Kidney glomerular epithelial cell (primary cell): ENCODE measurements at places on chromosomes 11 and 22.
A peak's percentile ranks its signal among the peaks of the same experiment; 100 is the strongest.

GRCh38 chr11:61446211-61446651 is 16.3 kb downstream of the SDHAF2 start:
- peak; percentile 91 for DNase-seq

DNA sequence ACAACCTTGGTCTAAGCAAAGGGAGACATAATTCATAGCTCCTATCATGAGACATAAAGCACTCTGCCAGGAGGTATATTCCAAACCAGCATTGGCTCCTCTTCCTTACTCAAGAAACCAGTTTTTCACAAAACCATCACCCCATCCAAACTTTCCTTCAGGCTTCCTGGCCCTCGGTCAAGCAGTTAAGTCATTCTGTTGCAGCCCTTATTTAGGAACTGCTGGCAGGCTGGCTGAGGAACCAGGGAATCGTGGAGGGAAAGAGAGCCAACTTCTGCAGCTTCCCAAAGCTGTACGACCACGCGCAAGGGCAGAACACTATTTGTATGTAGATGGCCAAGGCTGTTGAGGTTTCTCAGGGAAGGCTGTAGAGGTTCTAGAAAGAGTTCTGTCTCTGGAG is 680 bp downstream of the IFT46 start:
- no peak for DNase-seq

- DNase-seq: peak; percentile 28
These were observed 3.8 kb upstream of the OR5A2 start for GRCh38 chr11:59429924-59430516.

DNA sequence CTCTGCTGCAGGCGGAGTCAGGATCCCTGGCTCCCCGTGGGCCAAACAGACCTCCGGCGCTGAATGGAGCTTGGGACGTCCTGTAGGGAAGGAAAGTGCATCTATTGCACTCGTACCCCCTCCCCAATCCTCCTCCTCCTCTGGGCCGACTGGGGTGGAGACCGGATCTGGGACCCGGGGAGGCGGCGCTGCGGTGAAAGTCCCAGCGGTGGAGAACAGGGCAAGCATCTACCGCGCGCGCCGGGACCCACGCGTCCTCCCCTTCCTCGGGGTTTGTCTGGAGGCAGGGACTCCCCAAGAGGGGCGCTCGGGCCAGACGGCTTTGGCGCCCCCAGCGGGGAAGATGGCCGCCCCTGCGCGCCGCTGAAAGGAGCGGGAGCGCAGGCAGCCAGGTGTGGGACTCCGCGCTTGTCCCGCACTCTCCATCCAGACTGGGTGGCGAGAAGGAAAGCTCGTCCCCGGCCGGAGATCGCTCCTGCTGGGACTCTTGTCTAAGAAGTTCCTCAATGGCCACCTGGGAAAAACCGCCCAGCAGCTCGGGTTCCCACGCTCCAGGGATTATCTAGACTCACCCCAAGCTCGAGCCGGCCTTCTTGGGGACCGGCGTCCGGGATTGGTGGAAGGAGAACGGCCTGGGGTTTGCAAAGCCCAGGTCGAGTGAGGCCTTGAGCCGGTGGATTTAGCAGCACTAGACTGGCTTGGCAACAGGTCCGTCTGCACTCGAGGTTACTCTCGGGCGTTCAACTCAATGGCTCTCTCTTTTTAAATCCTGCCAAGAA is 718 bp downstream of the FADS2 start:
- DNase-seq: no peak

DNA sequence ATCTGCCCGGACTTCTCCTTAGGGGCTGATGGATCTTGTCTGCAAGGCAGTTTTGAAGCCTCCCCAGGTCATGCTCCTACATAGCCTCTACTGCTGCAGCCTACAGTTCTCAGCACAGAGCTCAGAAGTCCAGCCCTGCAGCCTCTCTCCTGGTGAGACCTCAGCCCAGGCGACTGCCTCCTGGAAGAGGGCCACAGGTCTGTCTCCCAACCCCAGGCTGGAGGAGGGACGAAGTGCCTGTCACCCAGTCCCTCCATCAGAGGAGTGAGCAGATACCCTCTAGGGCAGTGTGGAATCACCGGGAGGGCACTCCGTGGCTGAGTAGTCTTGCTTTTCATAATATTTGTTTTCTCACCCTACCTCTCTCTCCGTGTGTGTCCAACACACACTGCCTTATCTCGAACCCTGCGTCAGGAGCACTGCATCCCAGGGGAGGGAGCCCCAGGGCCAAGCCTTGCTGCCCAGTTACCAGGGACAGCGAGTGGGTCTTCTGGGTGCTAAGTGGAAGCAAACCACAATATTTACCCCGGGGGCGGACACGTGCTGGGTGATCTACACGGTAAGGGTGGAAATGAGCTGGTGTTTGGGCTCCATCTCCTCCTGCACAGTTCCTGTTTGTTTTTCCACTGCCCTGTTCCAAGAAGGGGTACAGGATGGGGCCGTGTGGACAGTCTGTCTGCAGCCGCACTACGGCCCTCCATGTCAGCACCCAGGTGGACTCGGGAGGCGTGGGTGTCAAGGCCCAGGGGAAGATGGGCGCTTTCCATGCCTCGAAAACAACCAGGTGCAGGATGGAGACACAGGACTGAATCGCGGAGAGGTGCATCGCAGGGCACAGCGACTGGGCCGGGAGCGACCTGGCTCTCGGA is 133.7 kb upstream of the HSD17B12 start:
- no peak for DNase-seq

- DNase-seq: no peak
These were observed 164.0 kb upstream of the UBASH3B start for GRCh38 chr11:122491509-122491908.

- DNase-seq: peak; percentile 21
These were observed 129.1 kb upstream of the ARHGAP42 start for GRCh38 chr11:100557830-100558611.

GRCh38 chr22:20566420-20567260 is 59.2 kb downstream of the MED15 start:
- peak; percentile 61 for DNase-seq

DNA sequence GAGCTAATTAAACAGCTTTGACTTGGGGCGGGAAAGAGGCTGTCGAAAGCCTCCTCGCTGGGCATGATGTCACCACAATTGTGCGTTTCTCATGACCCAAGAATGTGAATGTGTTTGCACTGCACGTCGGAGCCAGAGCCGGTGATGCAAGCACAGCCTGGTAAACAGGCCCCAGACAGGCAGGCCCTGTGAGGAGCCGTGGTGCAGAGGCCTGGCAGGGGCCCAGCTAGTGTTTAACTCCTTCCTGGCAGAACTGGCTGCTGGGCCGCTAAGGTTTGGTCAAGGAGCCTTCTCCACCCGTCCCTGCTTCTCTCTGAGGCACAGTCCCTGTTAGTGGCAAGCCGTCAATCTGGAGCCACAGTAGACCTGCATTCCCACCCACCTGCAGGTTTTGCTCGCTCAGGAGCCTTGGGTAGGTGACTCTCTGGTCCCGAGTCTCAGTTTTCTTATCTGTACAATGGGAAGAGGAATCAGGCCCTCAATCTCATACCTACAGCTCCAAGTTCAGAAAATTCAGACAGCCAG is 25.4 kb upstream of the SMTN start:
- peak; percentile 80 for DNase-seq

DNA sequence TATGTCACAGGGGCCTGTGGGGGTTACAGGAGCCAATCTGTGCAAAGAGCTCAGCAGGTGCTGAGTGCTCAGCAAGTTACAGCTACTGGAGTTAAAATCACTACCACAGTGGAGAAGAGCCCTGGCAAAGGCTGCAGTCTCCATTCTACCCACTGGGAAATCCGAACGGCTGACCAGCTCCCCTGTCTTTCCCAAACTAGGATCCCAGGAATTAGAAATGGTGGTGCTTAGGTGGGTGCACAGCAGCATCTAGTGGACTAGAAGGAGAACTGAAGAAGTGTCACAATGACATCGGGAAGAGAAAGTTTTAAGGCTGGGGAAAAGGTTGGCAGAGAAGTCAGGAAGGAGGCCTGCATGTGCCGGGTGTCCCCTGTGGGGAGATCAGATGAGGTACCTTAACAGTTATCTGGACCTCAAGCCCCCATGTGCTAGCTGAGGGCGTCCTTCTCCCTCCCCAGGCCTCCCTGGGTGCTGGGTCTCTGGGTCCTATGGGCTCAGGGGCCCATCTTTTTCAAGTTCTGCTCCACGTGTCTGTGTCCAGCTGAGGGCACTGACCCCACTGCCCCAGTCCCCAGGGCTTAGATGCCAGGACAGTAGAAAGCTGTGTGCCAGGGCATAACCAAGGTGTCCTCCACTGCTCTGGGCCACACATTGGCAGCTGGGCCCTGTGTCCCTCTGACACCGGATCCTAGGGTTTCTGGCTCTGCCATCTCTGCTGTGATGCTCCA is 1.9 kb downstream of the PIWIL3 start:
- peak; percentile 19 for DNase-seq

DNA sequence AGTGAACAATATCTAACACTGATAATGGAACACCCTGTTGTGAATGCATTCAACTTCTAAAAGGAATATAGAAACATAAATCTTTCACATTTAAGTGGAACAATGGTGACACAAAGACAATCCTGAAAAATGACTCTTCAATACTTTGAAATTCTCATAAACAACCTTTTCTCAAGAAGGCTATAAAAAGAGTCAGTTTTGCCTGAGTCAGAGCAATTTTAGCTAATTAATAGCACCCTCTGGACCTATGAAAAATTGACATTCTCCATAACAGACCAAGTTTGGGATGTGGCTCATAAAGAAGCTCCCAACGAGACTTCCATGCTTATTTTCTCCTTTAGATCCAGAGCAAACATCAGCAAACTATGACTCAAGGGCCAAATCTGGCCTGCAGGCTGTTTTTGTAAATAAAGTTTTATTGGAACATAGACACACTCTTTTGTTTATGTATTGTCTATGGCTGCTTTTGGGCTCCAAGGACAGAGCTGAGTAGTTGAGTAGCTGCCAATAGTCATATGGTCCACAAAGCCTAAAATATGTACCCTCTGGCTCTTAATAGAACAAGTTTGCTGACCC is 108.0 kb downstream of the MAML2 start:
- DNase-seq: no peak

- no peak for DNase-seq
These were observed 4.4 kb downstream of the MTMR2 start for GRCh38 chr11:95919514-95919913.

GRCh38 chr11:125182573-125182972 is 18.0 kb downstream of the PKNOX2 start:
- no peak for DNase-seq

GRCh38 chr11:58647141-58647699 is 24.8 kb downstream of the CNTF start:
- no peak for DNase-seq

DNA sequence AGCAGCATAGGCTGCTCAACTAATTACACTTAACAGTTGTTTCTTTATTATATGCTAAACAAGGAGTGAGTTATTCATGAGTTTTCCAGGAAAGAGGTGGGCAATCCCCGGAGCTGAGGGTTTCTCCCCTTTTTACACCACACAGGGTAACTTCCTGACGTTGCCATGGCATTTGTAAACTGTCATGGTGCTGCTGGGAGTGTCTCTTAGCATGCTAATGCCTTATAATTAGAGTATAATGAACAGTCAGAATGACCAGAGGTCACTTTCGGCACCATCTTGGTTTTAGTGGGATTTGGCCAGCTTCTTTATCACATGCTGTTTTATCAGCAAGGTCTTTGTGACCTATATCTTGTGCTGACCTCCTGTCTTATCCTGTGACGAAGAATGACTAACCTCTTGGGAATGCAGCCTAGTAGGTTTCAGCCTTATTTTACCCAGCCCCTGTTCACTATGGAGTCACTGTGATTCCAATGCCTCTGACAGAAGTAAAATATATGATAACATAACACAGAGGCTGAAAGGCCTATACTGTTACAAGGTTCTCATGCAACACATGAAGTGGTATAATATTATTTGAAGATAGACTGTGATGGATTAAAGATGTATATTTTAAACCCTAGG is 41.3 kb upstream of the RDX start:
- DNase-seq: no peak

DNA sequence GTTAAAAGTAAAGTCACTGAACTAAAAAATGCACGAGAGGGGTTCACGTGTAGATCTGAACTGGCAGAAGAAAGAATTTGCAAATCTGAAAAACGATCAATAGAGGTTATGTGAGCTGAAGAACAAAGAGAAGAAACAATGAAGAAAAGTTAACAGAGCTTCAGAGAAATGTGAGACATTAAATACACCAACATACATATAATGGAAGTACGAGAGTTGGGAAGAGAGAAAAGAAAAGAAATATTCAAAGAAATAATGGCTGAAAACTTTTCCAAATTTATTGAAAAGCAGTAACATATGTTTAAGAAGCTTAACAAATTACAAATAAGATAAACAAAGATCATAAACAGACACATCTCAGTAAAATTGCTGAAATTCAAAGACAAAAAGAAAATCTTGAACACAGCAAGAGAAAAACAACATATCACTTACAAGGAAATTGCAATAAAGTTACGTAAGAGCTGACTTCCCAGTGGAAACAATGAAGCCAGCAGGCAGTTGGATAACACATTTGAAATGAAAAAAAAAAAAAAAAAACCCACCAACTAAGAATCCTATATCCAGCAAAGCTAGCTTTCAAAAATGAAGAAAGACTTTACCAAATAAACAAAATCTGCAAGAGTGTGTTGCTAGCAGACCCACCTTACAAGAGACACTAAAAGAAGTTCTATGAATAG is 56.8 kb downstream of the EMSY start:
- DNase-seq: no peak

- no peak for DNase-seq
These were observed 183.9 kb downstream of the EFCAB6 start for GRCh38 chr22:43628250-43628649.

DNA sequence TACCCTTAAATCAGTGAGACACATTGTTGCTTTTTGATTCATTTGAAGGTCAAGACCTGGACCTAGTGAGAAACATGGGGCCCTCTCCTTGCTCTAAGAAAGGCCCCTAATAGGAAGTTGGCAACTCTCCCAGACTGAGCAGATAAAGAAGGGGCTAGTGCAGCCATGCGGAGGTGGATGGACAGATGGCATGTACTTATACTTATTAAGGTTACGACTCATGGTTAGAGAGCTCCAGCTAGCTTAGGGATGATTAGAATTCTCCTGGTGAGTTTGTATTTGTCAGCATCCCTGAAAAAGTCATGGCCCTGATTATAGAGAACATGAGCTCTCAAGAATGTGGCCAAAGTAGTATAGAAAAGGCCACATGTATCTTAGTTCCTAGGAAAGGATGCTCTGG is 112.1 kb upstream of the BDNF start:
- DNase-seq: peak; percentile 3

- DNase-seq: no peak
These were observed 12.7 kb downstream of the TOM1 start for GRCh38 chr22:35312198-35313059.

- no peak for DNase-seq
These were observed 1.9 kb upstream of the GRAP2 start for GRCh38 chr22:39898997-39899396.

DNA sequence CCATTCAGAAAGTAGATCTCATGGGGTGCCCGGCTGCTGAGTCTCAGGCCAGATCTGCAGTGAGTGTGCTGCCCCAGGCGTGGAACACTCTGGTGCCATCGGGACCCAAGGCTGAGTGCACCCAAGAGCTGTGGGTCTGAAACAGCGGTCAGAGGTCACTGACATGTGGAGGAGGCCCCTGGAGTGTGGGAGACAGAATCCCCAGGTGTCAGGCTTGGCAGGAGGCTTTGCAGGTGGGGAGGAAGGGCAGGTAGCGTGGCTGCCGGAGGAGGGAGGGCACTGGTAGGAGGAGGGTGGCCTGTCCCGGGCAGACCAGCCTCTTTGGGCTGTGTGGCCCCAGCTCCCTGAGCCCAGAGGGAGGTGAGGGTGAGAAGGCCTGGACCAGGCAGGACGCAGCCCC is 31.7 kb upstream of the KRTAP5-6 start:
- DNase-seq: no peak

GRCh38 chr11:102280245-102280833 is 36.9 kb upstream of the BIRC3 start:
- no peak for DNase-seq
